ENCODE measurements at places on chromosomes 5 and 9.

DNA sequence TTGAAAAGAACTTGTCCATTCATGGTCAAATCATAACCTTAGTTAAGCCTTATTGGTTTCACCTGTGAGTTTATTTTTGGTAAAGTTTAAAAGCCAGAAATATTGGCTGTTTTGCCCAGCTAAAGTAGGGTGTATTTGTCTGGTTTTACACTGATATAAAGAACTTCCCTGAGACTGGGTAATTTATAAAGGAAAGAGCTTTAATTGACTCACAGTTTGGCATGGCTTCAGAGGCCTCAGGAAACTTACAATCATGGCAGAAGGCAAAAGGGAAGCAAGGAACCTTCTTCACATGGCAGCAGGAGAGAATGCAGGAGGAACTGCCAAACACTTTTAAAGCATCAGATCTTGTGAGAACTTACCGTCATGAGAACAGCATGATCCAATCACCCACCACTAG is 55.3 kb downstream of the JAKMIP2 start:
- no peak for DNase-seq

GRCh38 chr5:172919525-172920446 is 39.4 kb upstream of the RPL26L1 start:
- DNase-seq, result no peak

- DNase-seq, result no peak
Measured at GRCh38 chr9:78972303-78972999, 599.3 kb upstream of the TLE4 start.

DNA sequence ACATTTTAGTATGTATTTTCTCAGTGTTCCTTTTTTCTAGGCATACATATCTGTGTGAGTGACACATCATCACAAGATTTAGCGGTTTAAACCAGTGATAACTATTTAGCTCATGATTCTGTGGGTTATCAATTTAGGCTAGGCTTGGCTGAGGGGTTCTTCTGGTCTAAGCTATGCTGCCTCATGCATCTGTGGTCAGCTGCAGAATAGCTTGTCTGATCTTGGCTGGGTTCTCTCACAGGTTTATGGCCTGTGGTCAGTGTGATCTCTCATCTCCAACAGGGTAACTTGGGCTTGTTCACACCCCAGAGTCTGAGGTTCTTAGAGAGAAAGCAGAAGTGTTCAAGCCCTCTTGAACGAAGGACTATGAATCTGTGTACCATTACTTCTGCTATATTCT is 363.3 kb downstream of the KDM4C start:
- no peak for DNase-seq

- no peak for DNase-seq
Measured at GRCh38 chr5:7501061-7501460, 105.1 kb downstream of the ADCY2 start.

DNA sequence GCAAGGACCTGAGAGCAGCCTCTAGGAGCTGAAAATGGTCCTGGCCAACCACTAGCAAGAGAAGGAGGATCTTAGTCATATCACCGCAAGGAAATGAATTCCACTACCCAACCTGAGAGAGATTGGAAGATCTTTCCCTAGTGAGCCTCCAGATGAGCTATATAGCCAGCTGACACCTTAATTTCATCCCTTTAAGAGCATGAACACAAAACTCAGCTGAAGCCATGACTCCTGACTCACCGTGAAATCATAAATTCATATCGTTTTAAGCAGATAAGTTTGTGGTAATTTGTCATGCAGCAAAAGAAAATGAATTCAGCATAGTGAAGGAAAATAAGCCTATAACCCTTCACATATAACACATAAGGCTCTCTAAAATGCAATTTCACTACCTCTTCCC is 23.5 kb downstream of the MAPKAP1 start:
- no peak for DNase-seq

DNA sequence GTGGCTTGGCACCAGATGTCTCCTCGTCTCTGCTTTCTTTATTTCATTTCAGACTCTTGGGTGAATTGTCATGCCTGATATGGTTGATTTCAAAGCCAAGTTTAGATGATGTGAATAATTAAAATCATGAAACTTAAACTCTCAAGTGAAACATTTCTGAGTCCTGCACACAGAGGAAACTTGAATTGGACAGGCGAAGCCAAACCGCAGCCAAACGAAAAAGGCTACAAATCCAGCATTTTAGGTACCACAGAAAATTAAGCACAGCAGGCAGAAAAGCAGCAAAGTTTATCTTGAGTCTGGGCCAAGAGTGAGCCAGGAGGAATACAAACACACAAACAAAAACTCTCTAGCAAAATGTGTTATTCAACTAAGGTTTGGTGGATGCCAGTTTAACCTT is 659.8 kb upstream of the KLF4 start:
- no peak for DNase-seq

- peak; percentile 27 for DNase-seq
Measured at GRCh38 chr9:106862110-106862820, 701 bp upstream of the ZNF462 start.

DNA sequence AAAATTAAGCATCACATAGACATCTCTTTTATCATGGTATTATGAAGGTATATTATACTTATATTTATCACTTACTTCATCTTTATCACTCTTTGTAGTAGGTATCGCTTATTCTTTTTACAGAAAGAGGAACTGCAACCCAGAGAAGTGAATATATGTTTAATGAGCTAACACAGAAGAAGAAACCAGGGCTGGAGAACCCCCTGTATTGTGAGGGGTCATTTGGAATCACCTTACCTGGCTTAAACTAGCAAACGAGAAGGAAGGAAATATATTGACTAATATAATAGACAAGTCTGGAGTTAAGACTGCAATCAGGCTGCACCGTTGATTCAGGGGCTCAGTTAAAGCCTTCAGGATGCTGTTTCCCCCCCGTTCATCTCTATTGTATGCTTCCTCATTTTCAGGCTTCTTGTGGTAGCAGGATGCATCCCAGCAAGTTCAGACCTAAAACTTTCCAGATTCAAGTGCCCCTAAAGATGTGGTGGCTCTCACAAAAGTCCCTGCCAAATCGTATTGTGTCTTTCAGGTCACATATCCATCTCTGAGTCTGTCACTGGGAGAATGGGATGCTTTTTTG is 146.4 kb downstream of the GCNT1 start:
- DNase-seq, result no peak

GRCh38 chr5:172841256-172841655 is 7.2 kb downstream of the ERGIC1 start:
- no peak for DNase-seq

- DNase-seq, result no peak
Measured at GRCh38 chr5:69360442-69360841, 8.9 kb downstream of the AK6 start.

DNA sequence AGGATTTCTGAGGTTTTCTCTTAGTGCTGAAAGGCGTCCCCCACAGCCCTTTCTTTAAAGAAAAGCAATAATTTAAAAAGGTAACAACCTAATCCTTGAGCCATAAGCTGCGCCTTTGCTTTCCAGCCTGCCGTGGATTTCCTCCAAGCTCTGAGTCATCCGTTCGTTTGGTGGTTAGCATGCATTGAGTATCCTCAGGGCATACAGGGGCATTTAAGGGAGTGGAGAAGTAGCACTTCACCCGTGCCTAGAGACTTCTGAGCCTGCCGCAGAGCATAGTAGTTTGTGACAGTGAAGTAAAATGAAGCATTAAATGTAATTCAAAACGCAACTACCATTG is 892 bp upstream of the TNC start:
- no peak for DNase-seq

- no peak for DNase-seq
Measured at GRCh38 chr5:67196537-67197059, at the start of gene CD180. TSS of gene CD180 (minus strand) at chr5:67196799. CDS start at chr5:67196641, 158 bp downstream.

DNA sequence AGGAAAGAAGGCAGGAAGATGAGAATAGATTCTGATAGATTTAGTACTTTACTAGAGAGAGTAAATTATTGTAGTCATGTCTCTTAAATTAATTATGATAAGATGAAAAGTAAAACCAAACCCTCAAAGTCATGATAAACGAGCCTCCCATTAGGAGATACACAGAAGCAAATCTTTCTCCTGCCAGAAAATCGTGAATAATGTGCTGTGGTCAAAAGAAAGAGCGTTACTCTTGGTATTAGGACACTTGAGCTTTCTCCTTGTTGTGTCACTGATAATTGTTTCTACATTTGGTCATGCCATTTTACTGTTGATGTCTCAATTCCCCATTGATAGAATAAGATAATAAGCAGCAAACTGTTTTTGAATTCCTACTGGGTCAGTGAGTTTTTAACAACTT is 562.8 kb upstream of the TLE4 start:
- DNase-seq, result no peak

All from 8988T (cell line).